ENCODE measurements at places on chromosomes 5 and 9. TPM values are rescaled to one million over a fixed set of nuclear protein-coding genes. Genes with fewer than 3 reads are reported as not detected.

The DNAJC21 gene
- total RNA-seq = 48.9 TPM

The SPDL1 gene
- 22.5 TPM for total RNA-seq

The IL33 gene
- 123 TPM for total RNA-seq

The BTNL8 gene
- not detected for total RNA-seq

The FOXI1 gene
- not detected for total RNA-seq

- DNase-seq = no peak
These were observed 47.3 kb upstream of the CDKN2B start for GRCh38 chr9:22056402-22056801.

GRCh38 chr5:155049569-155050383 is 36.2 kb downstream of the KIF4B start:
- no peak for DNase-seq

- DNase-seq = no peak
These were observed 347.6 kb downstream of the GADD45G start for GRCh38 chr9:89952401-89952800.

DNA sequence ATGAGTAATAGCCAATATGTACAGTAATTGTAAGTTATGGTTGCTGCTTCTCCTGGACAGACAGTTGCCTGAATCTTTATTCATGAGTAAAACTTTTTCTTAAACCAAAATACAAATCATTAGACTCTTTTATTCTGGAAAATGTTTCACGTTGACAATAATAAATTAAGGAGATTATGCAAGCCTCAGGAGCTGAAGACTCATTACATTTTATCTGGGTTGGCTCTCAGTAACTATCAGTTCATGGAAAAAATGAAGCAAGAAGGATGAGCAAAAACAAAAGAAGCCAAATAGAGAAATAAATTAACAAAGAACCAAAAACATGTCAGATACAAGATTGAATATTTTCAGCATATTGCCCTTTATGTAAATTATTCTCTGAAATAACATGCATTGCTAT is 88.9 kb upstream of the PRR16 start:
- DNase-seq = no peak

- no peak for DNase-seq
These were observed 15.8 kb downstream of the PSMB7 start for GRCh38 chr9:124399323-124399967.

GRCh38 chr5:24644761-24645160 is at the start of gene CDH10:
Gene CDH10, minus strand, starts transcription at chr5:24644978. Its CDS starts 51,488 bp downstream, at chr5:24593490.
- peak; percentile 57 for DNase-seq

All from urinary bladder (tissue), 4 donors.